WERI-Rb-1 (cell line): ENCODE measurements at places on chromosomes 7 and 10.

GRCh38 chr10:25508112-25508815, 333.5 kb downstream of the GPR158 start:
- DNase-seq = no peak

DNA sequence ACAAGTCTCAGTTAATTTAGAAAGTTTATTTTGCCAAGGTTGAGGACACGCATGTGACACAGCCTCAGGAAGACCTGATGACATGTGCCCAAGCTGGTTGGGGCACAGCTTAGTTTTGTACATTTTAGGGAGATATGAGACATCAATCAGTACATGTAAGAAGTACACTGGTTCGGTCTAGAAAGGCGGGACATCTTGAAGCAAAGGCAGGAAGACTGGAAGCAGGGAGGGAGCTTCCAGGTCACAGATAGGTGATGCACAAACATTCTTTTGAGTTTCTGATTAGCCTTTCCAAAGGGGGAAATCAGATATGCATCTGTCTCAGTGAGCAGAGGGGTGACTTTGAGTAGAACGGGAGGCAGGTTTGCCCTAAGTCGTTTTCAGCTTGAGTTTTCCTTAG, 29.4 kb upstream of the LANCL2 start:
- no peak for DNase-seq

GRCh38 chr7:50552921-50553320, 12.3 kb downstream of the DDC start:
- no peak for DNase-seq

DNA sequence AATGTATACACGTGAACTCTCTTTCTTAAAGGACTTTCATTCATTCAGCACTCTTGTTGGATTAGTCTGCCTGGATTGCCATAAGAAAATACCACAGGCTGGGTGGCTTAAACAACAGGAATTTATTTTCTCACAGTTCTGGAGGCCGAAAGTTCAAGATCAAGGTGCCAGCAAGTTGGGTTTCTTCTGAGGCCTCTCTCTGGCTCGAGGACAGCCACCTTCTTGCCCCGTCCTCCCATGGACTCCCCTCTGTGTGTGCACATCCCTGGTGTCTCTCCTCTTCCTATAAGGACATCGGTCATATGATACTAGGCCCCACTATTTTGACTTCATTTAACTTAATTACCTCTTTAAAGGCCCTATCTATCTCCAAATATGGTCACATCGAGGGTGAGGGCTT, 110.4 kb upstream of the BMPER start:
- no peak for DNase-seq

DNA sequence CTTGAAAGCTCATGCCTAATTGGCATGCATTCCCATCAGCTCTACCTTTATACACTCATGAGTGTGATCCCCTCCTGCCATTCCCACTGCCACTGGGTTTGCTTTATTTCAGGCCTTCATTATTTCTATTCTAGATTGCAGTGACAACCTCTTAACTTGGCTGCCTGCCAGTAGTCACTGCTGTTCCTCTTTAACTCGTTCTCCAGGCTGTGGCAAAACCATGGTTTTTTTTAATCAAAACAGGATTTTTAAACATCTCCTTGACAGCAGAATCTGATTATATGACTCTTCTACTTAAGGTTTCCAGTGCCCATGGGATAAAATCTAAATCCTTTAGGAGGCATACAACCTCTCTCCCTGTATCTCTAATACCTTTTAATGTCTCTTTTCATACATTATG, 223.7 kb upstream of the PCDH15 start:
- no peak for DNase-seq

DNA sequence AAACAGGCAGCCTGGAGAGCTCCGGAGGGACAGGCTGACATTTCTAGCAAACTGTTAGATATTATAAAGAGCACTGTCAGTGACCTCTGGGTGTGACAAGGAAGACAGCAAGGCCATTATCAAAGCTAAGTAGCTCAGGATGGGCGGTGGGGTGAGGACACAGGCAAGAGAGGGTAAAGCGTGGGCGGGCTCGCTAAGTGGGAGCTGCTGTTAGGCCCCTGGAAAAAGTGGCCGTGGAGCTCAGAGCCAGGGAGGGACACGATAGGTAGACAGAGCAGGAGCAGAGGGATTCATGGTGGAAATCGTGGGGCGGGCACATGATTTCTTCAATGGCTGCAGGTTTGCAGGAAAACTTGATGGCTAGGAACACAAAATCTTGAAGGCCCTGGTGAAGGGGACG, 51.4 kb upstream of the NPS start:
- no peak for DNase-seq

GRCh38 chr10:114491933-114492332, 87.6 kb upstream of the AFAP1L2 start:
- no peak for DNase-seq

GRCh38 chr10:124349231-124349995, 69.3 kb downstream of the OAT start:
- no peak for DNase-seq
